ENCODE measurements at places on chromosomes 1 and 21. TPM values are rescaled to one million over a fixed set of nuclear protein-coding genes. Genes with fewer than 3 reads are reported as not detected.
A peak's percentile ranks its signal among the peaks of the same experiment; 100 is the strongest.

DNA sequence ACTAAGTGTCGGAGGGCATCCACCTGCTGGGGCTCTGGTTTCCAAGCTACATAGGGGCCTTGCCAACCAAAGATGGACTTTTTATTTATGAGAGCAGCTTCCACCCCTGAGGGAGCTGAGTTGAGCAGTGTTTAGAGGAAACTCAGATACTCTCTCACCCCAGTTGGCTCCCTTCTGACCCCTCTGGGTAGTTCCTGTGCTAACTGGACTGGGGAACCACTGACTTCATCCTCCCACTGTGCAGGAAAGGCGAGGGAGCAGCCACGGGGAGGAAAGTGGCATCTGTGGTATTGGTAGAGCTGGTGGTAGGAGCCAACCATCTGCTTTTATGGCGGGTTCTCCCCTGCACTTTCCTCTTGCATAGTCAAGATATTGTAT is 70.4 kb downstream of the MPZL1 start:
- no peak for DNase-seq

- DNase-seq: no peak
These were observed 2.4 kb upstream of the WNT3A start for GRCh38 chr1:228004331-228004855.

- no peak for DNase-seq
These were observed 2.9 kb downstream of the C2CD2 start for GRCh38 chr21:41950941-41951351.

GRCh38 chr1:20052386-20052785 is 17.6 kb upstream of the PLA2G5 start:
- no peak for DNase-seq

DNA sequence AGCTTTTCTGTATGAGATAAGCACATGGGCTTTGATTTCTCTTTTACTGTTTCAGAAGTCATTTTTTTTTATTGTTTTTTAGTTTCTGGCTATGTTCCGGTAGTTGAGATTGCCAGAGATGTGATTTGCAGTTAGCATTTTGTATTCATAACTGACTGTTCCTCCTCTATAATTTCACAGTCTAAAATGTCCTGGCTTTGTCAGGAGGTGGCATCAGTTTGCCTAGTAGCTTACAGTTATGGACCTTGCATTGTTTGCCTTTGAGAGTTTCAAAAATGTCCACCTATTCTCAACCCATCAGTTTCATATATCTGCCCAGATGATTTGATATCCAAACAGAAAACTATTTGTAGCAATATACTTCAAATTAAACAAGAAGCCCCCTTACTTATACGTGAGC is 39.5 kb upstream of the ST6GALNAC3 start:
- peak; percentile 4 for DNase-seq

- DNase-seq: no peak
These were observed 74.4 kb downstream of the LHX9 start for GRCh38 chr1:197991594-197991993.

- DNase-seq: no peak
These were observed 43.4 kb downstream of the URB1 start for GRCh38 chr21:32349333-32349944.

DNA sequence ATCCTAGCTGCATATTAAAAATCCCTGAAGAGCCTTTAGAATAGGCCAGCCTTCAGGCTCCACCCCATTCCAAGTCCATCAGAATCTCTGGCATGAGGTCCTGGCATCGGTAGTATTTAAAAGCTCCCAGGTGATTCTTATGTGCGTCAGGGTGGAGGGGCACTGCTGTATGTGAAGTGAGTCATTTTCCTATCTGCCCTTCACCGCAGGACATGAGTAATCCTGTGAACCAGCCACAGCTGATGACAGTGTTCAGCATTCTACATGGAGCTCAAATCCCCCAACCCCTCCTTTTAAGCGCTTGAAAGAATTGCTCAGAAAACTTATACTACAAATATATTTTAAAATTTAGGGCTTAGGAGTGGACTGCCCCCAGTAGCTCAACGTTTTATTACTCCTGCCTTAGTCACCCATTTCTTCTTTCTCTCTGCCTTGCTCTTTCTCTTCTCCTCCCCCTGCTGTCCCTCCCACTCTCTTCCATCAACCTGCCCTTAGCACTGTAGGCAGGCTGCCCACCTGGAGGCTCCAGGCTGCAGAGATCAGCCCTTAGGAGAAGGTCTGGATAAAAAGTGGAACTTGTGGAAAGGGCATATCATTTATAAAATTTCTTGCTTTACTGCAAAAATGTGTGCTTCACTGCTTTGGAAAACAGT is 73.8 kb upstream of the ZNF281 start:
- DNase-seq: peak; percentile 95

DNA sequence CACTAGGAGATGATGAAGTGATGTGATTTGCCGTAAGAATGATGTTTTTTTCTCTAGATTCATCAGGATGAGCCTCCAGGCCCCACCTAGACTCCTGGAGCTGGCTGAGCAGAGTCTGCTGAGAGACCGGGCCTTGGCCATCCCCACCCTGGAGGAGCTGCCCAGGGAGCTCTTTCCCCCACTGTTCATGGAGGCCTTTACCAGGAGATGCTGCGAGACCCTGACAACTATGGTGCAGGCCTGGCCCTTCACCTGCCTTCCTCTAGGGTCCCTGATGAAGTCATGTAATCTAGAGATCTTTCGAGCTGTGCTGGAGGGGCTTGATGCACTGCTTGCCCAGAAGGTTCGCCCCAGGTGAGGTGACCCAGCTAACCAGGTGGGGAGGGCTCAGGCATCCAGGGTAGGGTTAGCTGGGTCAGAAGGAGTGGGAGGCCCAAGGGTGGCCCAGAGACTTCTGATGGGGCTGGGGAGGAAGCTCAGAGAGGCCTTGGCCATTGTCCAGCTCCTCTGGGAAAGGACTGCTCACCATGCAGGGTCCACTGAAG is 1.3 kb downstream of the PRAMEF12 start:
- no peak for DNase-seq

DNA sequence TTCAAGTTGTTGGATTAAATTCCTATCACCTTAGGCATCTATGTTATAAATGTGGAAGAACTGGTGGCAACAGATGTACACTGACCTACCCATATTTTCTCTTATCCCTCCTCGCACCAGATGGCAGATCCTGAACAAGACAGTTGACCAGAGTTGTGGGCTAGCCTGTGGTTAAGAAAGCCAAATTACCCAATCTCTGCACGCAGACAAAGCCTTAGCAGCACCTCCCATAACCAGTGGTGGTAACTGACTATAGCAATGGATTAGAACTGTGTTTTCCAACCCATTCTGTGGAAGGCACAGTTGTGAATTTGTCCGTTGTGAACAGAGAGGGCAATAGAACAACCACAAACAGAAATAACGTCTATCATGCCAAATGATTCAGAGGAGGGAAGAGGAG is 20.6 kb downstream of the ABCB10 start:
- no peak for DNase-seq

- no peak for DNase-seq
These were observed 17.2 kb upstream of the PTAFR start for GRCh38 chr1:28193701-28194161.

- no peak for DNase-seq
These were observed 294.4 kb downstream of the CAMTA1 start for GRCh38 chr1:7079637-7080036.

The CASQ2 gene
- not detected for total RNA-seq

The IRF6 gene
- total RNA-seq: 0.82 TPM

The OR10X1 gene
- not detected for total RNA-seq

- peak; percentile 36 for DNase-seq
These were observed 16.9 kb downstream of the MTARC1 start for GRCh38 chr1:220803401-220804201.
